ENCODE measurements at places on chromosomes 7 and 10.
A peak's percentile ranks its signal among the peaks of the same experiment; 100 is the strongest.

GRCh38 chr7:96303686-96304443, 18.0 kb downstream of the SLC25A13 start:
- ATAC-seq, result peak; percentile 78

DNA sequence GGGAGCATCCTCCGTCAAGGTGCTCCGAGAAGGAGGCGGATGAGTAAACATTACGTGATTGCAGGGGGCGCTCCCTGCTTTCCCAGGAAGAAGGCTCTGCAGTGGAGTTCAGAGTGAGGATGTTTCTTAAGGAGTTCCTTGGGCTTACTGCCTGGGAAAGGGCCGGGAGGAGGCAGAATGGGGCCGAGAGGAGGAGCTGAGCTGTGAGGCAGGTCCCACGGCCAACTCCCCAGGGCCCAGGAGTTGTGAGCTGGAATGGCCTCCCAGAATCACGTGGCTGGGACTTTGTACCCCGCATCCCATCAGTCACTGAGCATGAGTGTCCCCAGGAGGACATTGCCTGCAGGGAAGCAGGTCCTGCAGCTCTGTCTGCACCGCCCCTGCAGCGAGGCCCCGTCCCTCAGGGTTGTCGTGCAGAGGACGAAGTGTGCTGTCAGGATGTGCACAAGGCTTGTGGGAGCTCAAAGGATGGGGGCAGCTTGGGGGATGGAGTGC, 75.5 kb downstream of the DYNC2I1 start:
- ATAC-seq, result no peak

- ATAC-seq, result no peak
Measured at GRCh38 chr7:87325576-87326370, 19.7 kb upstream of the CROT start.

DNA sequence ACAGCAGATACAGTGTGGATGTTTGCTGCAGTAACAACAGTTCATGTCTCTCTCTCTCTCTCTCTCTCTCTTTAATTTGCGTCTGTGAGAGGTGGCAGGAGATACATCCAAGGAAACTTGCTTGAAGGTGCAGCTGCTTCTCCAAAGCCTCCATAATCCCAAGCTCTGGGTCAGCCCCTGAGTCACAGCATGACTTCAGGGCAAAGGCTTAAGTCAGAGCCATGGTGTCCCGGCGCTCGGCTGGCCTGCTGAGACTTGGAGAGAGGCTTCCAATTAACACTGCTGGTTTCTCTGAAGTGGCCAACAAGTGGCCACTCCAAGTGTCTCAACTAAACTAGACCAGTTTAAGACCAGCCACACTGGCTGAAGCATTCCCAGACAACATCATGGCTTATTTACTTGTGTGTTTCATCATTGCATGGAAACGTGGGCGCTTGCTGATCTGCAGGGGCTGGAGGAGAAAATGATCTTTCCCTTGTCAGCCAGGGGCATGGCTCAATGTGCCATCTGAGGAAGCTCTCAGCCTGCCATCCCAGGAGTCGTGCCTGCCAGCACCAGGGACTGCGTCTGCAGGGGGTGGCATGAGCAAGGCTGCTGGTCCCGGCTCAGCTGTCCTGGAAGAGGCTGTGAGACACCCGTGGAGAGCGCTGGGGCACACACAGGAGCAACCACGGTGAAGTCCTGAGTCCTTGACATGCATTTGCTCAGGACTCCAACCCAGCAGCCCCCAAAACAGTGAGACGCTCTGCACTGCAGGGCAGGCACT, 254.2 kb downstream of the COBL start:
- ATAC-seq, result no peak

DNA sequence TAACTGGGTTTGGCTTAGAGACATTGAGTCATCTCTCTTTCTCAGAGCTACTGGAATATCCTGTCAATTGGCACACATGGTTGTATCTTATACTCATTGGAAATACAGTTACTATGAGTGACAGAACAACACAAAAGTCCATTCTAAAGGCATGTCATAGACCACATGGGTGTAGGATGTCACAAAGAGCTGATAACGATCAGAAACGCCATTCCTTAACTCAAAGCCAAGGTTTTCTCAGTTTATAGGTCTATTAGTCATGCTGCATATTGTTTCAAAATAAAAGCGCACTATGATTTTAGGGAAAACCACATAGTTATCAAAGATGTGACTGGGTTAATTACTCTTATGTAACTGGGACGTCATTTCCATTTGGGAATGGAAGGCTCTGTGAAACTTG, 147.2 kb upstream of the FAM171A1 start:
- no peak for ATAC-seq
